ENCODE measurements at places on chromosomes 6 and 20.

- no peak for DNase-seq
Measured at GRCh38 chr6:23494367-23494766, 631.6 kb upstream of the NRSN1 start.

DNA sequence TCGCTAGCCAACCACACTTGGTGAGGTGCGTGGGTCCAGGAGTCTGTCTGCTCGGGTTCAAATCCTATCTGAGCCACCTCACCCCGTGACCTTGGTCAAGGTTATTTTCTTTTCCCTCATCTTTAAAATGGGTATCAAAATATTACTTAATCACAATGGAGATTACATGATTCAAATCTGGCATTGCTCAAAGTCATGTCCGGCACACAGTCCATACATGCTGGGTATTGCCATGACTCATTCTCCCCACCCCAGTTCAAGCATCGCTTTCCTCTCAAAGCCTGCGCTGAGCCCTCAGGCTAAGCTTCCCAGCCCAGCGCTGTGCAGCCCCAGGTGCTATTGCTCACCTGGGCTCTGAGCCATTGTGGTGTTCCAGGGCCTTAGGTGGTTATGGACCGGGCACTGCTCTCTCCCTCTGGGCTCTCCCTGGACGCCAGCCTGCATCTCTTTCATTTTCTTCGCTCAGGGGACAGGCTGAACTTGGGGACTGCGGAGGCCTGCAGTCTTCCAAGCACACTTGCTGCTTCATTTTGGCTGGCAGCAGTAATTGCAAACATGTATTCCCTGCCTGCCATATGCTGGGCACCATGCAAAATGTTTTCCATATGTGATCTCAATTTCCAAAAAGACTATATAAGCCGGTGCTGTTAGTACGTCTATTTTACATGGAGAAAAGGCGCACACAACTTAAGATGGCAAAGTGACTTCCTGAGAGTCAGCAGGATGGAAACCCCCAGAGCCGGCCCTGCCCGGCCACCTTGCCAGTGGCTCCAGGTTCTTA lies 27.3 kb downstream of the WRNIP1 start:
- DNase-seq: no peak

DNA sequence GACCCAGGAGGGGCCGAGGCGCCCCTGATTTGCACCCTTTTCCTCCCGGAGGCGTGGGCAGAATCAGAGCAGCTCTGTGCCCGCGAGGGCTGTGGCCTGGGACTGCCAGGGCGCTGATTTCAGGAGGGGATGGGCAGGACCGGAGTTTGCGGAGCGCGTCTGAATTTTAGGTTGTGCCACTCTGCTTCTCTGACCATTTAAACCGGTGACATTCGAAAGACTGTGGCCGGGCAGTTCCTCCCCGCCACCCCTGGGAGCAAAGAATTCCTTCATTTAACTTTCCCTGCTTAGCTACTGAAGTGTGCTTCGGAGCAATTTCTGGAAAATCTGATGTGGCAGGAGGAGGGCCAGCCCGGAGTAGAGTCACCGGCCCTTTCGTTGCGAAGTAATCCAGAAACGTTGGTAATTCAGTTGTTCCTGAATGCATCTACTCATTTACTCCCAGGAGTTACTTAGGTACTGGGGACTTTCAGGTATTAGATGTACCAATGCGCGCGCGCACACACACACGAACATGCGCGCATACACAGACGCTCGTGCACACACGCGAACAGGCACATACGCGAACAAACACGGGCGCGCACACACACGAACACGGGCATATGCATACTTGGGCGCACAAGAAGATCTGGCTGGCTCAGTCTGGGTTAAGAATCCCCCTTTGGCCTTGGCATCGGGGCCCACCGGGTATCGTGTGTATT lies 568 bp downstream of the CCDC170 start:
- DNase-seq: no peak

DNA sequence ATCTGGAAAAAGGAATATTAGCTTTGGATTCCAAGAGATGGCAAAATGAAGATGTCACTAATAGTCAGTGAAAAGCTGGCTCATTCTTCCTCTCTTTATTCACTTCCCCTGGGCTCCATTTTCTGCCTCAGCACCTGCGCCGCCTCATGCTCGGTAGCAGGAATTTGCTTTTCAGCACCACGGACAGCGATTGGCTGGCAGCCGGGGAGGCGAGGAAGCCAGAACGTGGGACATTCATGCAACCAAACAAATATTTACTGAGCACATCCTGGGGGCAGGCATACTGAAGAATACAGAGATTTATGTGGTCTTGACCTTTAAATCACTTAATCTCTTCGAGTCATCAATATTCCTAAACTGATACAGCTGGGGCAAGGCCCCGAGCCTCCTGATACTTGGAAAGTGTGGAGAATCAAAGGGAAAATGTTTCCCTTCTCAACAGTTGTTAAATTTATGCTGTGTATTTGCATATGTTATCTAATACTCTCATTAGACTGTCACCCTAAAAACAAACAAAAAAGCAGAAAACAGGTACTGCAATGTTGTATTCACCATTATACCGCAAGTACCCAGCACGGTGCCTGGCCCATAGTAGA lies 12.1 kb upstream of the PDYN start:
- DNase-seq: no peak

DNA sequence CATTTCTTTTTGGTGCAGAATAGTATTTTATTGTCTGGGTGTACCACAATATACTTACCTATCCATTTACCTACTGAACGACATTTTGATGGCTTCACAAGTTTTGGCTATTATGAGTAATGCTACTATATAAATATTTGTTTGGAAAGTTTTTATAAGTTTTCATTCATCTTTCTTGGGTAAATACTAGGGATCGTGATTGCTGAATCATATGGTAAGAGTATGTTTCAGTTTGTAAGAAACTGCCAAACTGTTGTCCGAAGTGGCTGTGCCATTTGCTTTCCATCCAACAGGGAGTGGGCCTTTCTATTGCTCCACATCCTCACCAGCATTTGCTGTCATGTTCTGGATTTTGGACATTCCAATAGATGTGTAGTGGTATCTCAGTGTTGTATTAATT lies 104.2 kb downstream of the CDYL start:
- DNase-seq: no peak

- DNase-seq: no peak
Measured at GRCh38 chr6:150275489-150275888, 93.3 kb upstream of the IYD start.

GRCh38 chr20:50533061-50533460 lies 22.9 kb downstream of the PTPN1 start:
- DNase-seq: no peak

DNA sequence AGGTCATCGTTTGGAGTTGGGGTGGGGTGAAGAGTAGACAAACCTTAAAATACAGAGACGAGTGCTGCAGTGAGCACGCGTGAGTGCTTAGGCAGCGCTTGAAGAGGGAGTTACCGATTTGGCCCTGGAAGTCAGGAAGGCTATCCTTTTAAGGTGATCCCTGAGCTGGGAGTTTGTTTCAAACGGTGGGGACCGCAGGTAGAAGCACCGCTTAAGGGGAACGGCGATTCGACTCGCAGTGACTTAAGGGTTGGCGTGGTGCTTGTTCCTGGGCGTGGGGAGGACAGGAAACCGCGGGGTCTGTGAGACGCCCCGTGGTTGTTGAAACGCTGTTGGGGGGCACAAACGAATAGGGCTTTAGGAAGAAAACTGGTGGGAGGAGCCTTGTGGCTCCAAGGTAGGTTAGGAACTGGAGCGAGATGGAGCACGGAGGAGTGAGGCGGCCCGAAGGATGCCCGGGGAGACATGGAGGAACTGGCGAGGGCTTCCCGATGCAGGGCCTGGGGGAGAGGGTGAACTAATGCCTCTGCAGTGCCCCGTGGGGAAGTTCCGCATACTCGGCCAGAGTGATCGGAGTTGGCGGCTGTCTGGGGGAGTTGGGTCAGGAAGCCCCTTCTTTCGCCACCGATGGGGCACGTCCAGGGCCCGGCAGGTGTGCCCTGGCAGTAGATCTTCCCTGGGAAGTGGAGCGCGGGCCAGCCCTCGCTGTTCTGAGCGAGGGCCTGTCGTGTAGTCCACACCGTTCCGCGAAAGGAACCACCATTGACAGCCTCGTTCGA lies 1.3 kb upstream of the CDYL start:
- no peak for DNase-seq

- DNase-seq: no peak
Measured at GRCh38 chr6:15063253-15063853, 182.5 kb upstream of the JARID2 start.

DNA sequence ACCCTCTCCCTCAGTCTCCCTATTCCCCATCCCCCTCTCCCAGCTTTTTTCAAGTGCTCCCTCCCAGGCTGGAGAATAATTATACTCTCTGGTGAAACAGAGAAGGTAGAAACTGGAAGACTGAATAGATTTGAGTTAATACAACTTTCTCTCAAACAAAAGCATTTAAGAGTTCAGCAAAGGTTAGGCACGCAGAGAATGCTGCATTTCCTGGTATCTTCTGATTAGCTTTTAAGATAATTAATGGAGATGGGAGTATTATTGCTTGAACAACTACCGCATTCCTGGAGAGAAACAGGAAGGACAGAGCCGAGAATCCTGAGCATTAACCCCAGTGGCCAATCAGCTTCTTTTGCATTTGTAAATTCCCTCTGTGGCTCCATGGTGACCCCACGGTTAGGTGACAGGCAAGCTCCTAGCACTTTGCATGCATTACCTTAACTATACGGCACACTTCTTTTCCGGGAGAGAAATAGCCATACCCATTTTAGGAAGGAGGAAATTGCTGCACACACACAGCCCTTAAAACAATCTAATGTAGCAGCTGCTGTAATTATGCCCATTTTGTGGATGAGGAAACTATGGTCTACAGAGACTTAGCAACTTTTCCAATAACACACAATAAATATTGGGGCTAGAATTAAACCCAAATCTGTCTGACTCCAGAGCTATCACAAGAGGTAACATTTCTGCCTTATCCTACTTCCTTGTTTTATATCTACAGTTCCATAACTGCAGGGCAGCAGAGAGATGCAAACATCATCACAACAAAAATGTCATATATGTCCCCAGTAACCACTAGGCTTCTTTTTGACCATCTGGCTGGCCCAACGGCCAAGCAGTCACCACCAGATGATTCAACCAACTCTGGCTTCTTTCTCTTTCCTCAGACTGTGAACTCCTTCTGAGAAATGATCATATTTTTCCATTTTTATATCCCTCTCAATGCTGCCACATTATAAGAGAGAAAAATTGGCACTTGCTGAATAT lies 169.9 kb downstream of the CD24 start:
- DNase-seq: no peak

GRCh38 chr6:9890469-9890868 lies 524.4 kb downstream of the TFAP2A start:
- no peak for DNase-seq

DNA sequence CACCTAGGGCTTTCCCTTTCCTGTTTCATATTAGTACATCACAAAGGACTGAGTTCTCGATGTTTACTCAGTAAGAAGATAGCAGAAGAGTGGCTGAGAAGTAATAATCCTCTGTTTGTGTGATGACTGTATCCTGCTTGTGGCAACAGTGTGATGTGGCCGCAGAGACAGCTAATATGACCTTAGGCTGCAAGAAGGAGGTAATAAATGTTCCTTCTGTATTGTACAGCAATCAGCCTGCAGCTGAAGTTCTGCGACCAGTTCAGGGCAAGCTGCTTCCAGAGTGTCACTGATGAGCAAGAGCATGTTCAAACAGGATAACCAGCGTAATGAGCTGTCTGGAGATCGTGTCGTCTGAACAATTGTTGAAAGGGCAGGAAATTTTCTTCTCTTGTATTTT lies 70.9 kb downstream of the OPN5 start:
- DNase-seq: no peak

DNA sequence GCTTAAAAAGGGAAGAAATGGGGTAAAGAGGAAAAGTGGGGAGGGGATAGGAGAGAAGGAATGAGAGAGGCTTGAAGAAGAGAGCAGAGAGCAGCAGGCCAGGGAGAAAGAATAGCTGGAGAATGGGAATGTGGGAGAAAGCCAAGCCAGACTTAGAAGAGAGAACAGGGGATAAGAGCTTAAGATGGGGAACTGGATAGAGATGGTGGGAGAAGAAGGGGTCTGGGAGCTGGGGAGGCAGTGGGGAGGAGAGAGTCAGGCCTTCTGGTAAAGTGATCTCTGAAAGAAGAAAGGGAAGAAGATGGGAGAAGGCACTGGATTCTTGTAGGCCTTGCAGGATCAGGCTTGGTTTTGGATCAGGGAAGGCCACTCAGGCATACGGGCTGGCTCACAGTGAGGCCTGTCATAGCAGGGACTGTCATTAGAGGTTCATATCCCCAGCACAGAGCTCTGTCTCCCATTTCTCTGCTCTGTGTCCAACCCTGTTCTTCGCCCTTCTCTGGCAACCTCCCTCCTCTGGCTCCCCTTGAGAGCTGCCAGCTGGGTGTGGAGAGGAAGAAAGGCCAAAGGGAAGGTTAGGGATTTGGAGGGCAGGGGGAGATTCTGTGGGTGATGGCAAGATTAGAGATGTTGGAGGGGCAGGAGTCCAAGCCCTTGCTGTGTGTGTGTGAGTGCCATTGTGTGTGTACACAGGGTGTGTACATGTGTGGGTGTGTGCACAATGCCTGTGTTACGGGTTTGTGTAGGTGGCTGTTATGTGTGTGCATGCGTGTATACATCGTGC lies 9.3 kb downstream of the SYNGAP1 start:
- no peak for DNase-seq

DNA sequence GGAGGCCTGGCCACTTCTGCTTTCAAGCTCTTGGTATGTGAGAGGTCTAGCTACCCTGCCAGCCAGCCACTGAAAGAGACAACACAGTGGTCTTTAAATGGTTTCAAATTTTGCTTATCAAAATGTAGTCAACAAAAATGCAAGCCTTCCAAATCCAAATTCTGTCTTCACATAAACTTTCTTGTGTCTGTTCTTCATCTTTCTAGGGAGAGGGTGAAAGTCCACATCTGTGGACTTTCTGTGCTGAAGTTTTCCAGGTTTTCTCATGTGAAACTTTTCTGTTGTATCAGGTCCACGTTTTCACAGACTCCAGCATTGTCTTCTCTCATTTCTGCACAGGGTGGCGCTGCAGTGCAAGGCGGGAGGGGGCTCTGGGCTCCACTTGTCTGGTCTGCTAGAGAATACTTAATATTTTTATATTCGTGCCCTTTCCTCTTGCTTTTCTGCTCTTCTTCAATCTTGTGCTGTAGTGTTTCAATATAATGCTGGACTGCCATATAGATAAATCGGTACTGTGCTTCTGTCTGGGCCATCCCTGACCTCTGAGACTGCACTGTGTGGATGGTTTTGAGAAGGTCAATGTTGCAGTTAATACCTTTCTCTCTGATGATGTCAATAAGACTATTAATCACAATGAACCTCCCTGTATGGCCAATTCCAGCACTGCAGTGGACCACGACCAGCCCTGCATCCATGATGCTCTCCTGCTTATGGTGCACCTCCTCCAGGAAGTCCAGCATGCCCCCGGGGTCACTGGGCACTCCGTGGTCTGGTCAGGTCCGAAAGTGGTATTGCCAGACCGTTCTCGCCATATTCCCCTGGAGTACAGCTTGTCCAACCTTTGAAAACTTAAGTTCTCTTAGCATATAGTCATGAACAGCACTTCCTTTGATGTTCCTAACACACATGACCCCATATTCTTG lies 161.6 kb upstream of the TNFAIP3 start:
- DNase-seq: peak; percentile 44

GRCh38 chr6:7267071-7267465 lies 45.9 kb downstream of the SSR1 start:
- no peak for DNase-seq

Measured in stimulated activated CD8-positive, alpha-beta memory T cell treated with anti-CD3 and anti-CD28 coated beads, Interleukin-15, amount 100 ng/mL, for 4 hours (primary cell).